ENCODE measurements at places on chromosomes 7 and 10.

GRCh38 chr10:102322914-102323313 is 72.6 kb upstream of the NFKB2 start:
- no peak for DNase-seq

- no peak for DNase-seq
These were observed 99.1 kb downstream of the ANK3 start for GRCh38 chr10:60290558-60290957.

- no peak for DNase-seq
These were observed 287.2 kb downstream of the HGF start for GRCh38 chr7:81482600-81483186.

DNA sequence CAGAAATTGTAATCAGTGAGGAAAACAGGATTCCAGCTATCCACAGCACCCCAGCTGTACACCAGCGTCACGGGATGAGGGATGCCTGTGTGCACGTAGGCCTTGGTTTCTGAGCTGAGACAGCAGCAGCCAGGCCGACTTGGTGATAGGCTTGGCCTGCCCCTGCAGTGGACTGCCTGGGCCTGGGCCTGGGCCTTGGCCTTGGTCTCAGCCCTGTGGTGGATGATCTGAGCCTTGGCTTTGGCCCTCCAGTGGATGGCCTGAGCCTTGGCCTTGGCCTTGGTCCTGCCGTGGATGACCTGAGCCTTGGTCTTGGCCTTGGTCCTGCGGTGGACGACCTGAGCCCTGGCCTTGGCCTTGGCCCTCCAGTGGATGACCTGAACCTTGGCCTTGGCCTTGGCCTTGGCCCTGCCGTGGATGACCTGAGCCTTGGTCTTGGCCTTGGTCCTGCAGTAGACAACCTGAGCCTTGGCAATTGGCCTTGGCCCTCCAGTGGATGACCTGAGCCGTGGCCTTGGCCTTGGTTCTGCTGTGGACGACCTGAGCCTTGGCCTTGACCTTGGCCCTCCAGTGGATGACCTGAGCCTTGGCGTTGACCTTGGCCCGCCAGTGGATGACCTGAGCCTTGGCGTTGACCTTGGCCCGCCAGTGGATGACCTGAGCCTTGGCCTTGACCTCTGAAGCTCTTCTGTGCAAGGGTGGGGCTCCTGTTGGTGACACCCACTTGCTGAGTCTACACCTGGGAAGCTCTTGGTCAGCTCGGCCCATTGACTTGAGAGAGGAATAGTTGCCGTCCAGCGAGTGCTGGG is 93.8 kb downstream of the CUX1 start:
- peak; percentile 66 for DNase-seq

GRCh38 chr10:114773197-114773532 is 48.4 kb upstream of the FHIP2A start:
- no peak for DNase-seq

GRCh38 chr7:91050677-91051076 is 213.6 kb upstream of the FZD1 start:
- DNase-seq, result no peak

DNA sequence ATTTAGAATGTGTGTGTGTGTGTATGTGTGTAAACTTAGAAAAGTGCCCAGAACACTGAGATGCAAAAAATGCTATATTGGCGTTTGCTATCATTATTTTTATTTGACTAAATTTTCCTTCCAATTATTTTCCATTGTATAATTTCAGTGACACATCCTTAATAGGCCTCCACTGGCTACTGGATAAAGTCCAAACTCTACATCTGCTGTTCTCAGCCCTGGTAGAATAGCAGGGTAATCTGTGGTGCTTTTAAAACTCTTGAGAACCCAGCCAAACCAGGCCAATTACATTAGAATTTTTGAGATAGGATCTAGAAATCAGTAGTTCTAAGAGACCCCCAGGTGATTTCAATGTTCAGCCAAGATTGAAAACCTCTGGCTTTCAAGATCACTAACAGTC is 66.4 kb downstream of the ZNF503 start:
- peak; percentile 61 for DNase-seq

DNA sequence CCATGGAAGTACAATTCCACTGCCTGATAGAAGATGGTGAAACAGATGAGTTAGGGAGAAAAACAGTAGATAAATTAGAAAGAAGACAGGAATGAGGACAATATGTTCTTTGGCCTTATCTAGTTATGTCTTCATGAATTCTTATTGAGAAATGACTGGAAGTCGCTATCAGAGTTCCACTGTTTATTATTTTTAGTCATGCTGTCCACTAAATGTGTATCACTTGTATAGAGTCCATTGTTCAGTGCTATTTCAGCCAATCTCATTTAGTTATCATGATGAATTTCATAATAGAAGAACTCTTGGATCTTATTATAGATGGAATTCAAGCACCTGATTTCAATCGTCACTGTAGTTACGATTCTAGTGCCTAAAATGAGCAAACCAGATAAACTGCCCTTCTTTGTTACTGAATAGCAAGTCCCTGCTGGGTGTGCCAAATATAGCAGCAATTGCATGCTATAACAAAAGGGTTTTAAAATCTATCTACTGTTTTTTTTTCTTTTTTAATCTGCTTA is 177.7 kb upstream of the COL1A2 start:
- DNase-seq, result no peak

GRCh38 chr7:14377646-14378266 is 388.3 kb upstream of the ETV1 start:
- no peak for DNase-seq

DNA sequence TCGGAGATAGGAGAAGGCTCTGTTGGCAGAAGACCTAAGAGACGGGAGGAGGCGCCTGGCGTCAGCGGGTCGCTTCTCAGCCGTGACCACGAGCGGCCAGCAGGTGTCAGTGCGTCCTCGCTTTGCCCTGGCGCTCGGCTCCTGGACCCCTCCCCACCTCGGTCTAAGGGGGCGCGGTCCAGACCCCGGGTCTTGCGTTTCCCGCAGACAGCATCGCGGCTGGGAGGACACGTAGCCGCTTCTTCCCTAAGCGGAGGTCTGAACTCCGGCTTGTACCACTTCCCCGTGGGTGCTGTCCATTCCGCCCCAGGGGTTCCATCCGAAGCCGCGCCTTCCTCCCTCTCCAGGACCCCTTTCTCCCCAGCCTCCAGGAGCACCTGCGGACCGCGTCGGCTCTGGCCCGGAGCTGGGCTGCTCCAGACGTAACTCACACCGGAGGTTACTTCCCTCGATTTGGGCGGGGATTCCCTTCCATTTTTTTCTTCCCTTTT is 593 bp upstream of the ADRA2A start:
- peak; percentile 55 for DNase-seq

DNA sequence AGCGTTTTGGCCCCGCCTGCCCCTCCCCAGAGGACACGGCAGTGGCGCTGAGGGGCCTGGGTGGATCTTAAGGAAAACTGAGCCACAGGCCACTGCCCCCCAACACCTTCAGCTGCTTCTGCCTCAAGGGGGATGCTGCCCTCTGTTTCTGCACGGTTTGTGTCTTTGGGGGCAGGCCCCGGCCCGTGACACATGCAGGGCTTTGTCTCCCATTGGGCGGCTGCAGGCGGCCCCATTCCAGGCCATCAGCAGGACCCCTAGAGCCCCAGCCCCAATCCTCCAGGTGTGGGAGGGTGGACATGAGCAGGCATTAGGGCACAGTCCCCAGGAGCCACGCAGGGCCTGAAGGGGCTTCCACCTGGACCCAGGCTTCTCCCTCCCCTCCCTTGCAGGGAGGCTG is 25.3 kb upstream of the PPP2R2D start:
- DNase-seq, result no peak

DNA sequence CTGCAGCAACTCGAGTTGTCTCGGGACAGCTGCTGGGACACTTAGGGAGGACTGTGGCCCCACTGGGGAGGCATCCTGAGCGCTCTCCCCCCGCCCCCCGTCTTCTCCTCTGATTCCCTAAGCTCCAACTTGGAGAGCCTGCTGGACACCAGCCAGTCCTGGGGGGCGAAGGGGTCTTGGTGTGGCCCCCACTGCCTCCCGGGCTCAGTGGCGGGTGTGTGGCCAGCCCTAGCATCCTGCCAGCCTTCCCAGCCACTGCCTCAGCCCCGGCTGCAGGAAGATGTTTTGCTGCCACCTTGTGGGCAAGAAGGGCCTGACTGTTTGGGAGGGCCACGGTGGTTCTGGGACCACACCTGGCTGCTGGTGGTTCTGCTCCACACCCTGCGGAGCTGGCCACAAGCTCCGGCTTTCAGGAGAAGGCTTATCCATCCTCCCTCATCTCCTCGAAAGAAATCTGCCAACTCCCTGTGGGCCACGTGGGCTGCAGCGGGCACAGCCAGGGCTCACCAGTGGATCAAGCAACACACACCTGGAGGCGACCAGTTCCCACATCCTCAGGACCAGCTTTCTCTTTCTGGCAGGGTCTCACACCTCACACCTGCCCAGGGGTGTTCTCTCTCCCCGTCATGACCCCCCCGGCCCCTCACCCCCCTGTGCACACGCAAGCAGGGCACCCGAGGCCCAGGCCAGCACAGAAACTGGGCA is 24.8 kb downstream of the AGAP3 start:
- DNase-seq, result peak; percentile 84

- peak; percentile 10 for DNase-seq
These were observed 111.1 kb upstream of the FAM171A1 start for GRCh38 chr10:15482156-15482555.

DNA sequence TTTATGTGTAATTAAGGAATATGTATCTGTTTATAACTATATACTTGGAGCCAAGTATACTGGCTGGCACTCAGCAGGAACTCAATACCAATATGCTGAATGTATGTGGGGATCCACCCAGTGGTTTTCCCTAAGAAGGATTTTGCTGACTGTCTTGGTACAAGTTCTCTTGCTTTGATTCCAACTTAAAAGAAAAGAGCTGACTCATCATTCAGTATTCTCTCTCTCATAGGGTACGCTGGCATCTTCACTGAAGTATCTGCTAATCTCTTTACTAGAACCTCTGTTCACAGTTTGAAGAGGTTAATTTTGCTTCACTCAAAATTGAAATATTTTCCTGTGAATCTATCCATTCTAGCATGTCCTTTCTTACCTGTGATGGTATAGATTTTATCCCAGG is 1044.8 kb downstream of the CNTNAP2 start:
- no peak for DNase-seq

GRCh38 chr7:13717031-13717430 is 272.4 kb downstream of the ETV1 start:
- no peak for DNase-seq

- no peak for DNase-seq
These were observed 879.5 kb downstream of the SORCS1 start for GRCh38 chr10:106284802-106285587.

DNA sequence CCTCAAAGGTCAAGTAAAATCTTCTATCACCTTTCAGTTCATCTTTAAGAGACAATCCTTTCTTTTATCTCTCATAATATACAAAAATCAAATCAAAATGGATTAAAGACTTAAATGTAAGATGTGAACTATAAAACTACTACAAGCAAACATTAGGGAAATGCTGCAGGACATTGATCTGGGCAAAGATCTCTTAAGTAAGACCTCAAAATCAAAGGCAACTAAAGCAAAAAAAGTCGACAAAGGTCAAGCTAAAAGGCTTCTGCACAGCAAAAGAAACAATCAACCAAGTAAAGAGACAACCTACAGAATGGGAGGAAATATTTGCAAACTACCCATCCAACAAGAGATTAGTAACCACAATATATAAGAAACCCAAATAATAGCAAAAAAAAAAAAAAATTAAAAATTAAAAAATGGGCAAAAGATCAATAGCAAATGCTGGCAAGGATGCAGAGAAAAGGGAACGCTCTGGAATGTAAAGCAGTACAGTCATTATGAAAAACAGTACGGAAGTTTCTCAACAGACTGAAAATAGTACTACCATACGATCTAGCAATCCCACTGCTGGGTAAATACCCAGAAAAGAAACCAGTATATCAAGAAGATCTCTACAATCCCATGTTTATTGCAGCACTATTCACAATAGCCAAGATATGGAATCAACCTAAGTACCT is 41.7 kb downstream of the TNPO3 start:
- DNase-seq, result no peak

DNA sequence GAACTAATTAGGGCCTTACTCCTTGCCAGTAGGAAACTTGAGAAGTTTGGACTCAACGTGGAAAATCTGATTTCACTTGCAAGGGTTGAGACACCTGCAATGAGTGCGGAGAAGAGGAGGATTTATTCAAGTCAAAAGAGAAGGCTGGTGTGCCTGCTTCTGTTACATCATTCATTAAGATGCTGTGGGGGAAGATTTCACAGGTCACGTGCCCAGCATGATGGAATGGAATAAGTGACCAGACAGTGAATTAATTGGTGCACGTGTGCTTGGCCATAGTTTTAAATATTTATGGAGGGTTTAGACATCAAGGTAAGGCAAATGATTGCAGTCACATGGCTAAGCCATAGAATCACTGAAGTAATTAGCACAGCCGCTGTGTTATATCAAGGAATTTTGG is 155.0 kb downstream of the C7orf25 start:
- no peak for DNase-seq

DNA sequence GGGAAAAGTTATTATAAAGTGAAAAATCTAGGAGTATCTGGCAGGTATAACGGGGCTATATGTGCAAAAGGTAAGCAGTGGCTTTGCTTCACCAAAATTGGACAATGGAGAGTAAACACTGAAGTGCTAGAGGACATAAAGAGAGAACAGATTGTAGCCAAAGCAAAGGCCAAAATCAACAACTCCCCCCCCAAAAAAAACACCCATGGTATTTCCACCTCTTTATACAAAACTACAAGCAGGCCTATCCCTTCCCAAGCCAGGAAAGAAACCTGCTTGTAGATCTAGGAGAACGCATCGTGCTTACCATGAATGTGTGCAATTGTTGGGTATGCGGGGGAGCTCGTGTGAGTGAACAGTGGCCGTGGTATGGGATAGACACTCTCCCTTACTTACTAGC is 9.2 kb upstream of the AKR1B1 start:
- DNase-seq, result no peak

- DNase-seq, result no peak
These were observed 441 bp upstream of the VENTX start for GRCh38 chr10:133237241-133237587.

DNA sequence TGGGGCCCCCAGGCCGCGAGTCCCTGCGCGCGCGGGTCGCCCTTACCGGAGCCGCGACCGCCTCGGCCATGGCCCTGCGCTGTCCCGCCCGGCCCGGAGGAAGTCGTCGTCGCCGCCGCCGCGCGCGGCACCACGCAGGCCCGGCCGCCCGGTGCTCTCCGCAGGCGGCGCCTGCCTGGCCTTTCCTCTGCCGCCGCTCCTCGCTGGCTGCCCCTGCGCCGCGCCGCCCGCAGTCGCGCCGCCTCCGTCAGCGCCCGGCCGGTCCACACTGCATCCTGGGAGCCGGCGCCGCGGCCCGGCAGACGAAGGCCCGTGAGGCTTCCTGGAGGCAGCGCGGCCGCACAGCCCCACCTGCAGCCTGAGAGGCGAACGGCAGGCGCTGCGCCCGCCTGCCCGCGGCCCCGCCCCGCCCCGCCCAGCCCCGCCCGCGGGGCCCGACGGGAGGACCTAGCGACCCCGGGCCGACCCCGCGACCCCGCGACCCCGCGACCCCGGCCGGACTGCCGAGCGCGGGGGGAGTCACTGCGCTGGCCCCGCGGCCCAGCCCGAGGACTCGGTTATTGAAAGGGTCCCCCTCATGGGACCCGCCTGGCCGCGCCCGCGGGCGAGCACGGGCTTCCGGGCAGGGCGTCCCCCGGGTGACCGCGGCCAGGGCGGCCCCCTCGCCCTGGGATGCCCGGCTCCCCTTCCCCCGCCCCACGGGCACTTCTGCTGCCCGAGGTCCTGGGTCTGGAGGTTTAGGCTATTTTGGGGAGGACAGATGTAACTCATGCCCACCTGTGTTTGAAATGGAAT is at the start of gene ZNF746:
ZNF746 (minus strand) TSS at position 343 of the 795 bp plus-strand sequence; CDS start at position 70, 273 bp downstream.
- DNase-seq, result peak; percentile 83

Measured in lung (tissue), 17 donors.